ENCODE measurements at places on chromosomes 3 and 15. TPM values are rescaled to one million over a fixed set of nuclear protein-coding genes. Genes with fewer than 3 reads are reported as not detected.

The ONECUT1 gene
- 0.18 TPM for total RNA-seq

The MINAR1 gene
- total RNA-seq = 3.3 TPM

The AHSG gene
- not detected for total RNA-seq

DNA sequence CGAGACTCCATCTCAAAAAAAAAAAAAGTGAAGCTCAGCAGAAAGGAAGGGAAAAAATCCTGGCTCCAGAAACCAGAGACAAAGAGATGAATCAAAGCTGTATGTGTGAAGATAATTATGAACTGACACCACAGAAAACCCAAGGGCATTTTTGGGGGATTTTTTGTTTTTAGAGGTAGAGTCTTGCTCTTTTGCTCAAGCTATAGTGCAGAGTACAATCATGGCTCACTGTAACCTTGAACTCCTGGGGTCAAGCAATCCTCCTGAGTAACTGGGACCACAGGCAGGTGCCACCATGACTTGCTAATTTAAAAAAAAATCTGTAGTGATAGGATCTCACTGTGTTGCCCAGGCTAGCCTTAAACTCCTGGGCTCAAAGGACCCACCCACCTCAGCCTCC lies 22.8 kb downstream of the HCLS1 start:
- no peak for DNase-seq

The CAMKV gene
- 0.32 TPM for total RNA-seq

The KLHL40 gene
- 0.39 TPM for total RNA-seq

DNA sequence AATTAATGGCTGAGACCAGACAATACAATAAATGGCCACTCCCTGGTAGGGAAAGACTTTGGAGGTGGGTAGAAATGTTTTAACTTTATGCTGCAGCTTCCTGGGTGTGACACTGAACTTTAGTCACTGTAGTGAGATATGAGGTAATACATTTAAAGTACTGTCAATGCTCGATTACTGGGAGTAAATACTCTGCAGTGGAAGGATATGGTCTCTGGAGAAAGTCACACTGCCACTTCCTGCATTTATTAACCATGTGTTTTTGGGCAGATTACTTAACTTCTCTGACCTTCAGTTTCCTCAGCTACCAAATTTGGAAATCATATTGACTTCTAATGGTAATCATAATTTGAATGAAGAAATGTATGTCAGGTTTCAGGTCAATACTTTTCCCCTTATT lies 317.1 kb upstream of the TGFBR2 start:
- peak; percentile 32 for DNase-seq

DNA sequence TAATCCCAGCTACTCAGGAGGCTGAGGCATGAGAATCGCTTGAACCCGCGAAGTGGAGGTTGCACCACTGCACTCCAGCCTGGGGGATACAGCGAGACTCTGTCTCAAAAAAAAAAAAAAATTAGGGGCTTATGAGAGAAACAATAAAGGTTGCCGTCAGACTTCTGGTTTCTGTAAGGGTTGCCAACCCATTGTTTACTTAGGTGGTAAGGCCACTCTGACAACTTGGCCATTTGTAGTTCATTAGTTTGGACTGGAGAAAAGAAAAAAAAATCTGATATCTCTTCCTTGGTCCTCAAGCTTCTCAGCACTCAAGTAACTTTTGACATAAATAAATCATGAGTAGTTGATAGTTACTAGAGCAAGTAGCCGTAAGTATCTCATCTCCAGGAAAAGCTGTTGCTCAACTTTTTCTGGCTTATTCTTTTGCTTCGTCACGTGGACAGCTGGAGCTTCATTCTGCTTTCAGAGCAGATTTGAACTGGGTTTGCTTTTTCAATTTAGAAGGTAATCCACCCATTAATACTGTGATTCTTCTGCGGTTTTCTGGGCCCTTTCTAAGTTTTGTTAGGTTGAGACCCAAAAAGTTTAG lies 9.4 kb downstream of the SNX1 start:
- DNase-seq = no peak

GRCh38 chr3:190381441-190381840 lies 6.5 kb upstream of the CLDN16 start:
- no peak for DNase-seq

DNA sequence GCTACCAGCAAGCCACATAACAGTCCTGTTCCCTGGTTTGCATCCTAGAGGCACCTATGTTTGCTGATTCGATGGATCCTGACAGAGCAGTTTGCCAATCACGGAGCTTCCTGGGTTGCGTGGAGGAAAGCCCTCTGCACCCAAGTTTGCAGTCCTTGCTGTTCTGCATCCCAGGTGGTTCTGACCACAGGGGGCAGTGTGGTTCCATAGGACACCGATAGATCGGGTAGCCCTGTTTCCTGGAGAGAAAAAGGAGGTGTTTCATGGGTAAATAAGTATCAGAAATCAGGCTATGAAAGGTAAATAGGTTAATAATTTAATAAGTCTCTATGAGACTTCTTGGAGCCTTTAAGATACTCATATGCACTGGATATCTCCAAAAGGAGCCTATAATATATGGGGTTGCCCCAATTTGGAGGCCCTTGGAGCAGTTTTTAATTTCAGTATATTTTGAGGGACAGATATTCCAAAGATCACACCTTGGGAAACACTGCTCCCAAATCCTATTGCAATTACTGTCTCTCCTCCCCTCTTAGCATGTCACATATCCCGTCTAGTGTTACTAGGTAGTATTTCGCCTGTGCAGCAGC lies 194.6 kb upstream of the TPM1 start:
- DNase-seq = peak; percentile 78

- DNase-seq = peak; percentile 79
Observed at GRCh38 chr15:25933456-25934158, 70.5 kb upstream of the ATP10A start.

- DNase-seq = peak; percentile 63
Observed at GRCh38 chr3:122942937-122943827, 84.4 kb downstream of the SEMA5B start.

DNA sequence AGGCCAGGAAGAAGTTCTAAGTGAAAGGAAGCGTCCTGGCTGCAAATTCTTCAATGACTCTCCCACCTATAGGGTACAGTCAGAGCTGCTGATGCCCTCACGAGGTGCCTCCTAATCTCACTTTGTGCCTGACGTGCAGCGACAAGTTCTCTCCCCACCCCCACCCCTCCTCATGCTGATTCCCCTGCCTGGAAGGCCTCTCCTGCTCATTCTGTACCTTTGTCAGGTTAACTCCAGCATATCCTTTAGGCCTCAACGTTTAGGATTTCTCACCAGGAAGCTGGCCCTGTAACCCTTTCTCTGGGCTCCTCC lies 25.0 kb downstream of the SLC12A8 start:
- DNase-seq = peak; percentile 33

- DNase-seq = no peak
Observed at GRCh38 chr15:92294759-92295158, 98.9 kb upstream of the ST8SIA2 start.

GRCh38 chr15:70502529-70502928 lies 260.8 kb downstream of the UACA start:
- DNase-seq = no peak

The SAMD7 gene
- total RNA-seq = not detected

The FEZF2 gene
- not detected for total RNA-seq

DNA sequence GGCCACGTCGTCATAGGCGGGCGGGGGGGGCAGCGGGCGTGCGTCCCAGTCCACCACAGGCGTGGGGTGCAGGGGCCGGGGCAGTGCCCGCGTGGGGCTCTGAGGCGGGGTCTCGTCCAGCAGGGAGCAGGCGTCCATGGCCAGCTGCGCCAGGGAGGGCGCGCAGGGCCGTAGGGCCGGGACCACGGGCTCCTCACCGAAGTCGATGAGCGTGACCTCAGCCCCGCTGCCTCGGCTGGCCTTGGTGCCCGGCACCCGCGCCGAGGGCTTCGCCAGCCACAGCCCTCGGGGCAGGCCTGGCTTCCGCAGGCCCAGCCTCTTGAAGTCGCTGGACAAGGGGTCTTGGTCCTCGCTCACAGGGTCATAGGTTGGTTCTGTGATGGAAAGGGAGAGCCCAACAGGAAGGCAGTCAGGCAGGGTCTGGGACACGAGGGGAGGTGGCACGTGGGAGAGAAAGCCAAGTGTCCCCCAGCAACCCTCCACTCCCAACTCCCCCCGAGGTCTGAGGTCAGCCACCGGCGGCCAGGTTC lies 40.0 kb downstream of the TNK2 start:
- DNase-seq = no peak

- no peak for DNase-seq
Observed at GRCh38 chr3:119401069-119401468, 62.3 kb downstream of the TMEM39A start.

The CD96 gene
- not detected for total RNA-seq

- DNase-seq = no peak
Observed at GRCh38 chr15:83714939-83715628, 61.2 kb downstream of the ADAMTSL3 start.

GRCh38 chr3:69830147-69830546 lies 90.9 kb downstream of the MITF start:
- DNase-seq = no peak

GRCh38 chr3:127320529-127321121 lies 32.8 kb upstream of the PRR20G start:
- DNase-seq = peak; percentile 8

The TMCO5A gene
- not detected for total RNA-seq

The MYO5A gene
- 27.7 TPM for total RNA-seq

The ZDHHC19 gene
- total RNA-seq = not detected

DNA sequence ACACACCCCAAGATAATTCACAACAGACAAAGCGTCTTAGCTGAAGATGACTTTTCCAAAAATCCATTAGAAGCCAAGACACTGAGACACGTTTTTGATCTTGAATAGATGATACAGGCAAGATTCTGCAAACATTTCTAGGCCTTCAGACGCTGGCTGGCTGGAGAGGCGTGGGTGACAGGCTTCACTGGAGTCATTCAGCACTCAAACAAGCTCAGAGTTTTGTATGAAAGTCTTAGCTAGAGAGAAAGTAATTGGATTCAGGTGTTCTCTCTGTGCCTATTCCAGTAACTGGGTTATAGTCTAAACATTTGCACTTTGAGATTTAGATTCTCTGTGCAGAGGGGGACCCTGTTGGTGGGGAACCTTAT lies 147.7 kb upstream of the BHLHE40 start:
- no peak for DNase-seq

DNA sequence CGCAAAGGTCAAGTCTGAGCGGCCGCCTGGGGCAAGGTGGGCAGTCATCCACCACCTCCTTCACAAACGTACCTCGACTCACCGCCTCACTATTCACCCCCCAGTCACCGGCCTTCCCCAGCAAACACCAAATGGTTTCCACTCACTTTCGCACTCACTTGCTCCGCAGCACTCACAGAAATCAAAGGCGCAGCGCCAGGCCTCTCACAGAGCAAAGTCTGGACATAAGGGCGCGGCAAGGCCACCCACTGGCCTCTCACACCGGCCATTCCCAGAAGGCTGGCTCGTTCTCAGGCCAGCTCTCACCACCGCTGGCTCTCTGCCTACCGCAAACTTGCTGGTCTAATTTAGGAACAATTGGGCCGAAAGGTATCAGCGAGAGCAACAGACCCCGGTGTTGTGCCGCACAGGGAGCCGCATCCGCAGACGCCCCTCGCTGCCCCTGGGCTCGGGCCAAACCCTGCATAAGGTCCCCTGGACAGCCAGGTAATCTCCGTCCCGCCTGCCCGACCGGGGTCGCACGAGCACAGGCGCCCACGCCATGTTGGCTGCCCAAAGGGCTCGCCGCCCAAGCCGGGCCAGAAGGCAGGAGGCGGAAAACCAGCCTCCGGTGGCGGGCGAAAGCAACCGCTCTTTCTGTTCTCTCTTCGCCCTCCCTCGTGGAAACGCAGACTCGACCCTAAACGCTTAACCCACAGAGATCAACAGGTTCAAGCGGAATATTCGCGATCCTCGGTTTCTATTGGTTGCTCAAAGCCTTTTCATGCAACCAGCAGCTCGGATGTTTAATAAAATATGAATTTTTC lies 2.9 kb downstream of the SHOX2 start:
- no peak for DNase-seq

DNA sequence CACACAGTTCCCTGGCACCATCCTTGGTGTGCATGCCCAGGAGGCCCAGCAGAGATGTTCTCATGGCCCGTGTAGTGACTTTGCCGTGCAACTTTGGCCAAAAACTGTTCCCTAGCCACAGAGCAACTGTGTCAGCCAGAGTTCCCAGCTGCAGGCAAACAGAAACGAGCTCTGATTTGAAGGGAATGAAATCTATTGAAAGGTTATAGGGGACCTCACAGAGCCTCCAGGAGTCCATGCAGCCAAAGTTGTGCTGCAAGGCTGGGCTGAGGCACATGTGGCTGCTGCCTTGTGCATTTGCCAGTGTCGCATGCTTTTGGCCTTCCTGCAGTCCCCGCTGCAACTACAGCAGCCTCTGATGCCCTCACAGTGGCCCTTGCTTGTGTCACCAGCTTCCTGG lies 70.5 kb downstream of the PLXNA1 start:
- DNase-seq = no peak

GRCh38 chr15:38854506-38854905 lies 289.9 kb upstream of the RASGRP1 start:
- no peak for DNase-seq

All from cardiac muscle cell (in vitro differentiated cells and primary cell).